Activated naive CD4-positive, alpha-beta T cell treated with anti-CD3 and anti-CD28 coated beads, Interleukin-2, amount 10 ng/mL, durations not matched to agents 7 days and 5 days (primary cell): ENCODE measurements at places on chromosomes 4 and X.

- no peak for DNase-seq
These were observed 499.9 kb upstream of the AADAT start for GRCh38 chr4:170589597-170590191.

DNA sequence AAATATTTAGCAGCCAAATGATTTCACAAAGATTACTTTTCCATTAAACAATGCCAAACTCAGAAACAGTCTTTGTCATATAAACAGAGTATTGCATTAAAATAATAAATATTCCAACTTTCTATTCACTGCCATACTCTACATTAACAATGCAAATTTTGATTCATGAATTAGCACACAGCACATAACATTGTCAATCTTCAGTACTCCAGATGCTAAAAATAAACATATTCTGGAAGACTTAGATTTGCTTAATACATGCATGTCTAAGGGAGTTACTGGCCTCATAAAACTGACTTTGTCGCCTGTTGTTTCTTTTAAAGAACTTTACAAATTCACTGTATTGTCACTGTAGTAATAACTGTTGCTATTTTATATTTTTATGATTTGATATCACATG lies 131.6 kb downstream of the TMEM144 start:
- DNase-seq, result no peak

DNA sequence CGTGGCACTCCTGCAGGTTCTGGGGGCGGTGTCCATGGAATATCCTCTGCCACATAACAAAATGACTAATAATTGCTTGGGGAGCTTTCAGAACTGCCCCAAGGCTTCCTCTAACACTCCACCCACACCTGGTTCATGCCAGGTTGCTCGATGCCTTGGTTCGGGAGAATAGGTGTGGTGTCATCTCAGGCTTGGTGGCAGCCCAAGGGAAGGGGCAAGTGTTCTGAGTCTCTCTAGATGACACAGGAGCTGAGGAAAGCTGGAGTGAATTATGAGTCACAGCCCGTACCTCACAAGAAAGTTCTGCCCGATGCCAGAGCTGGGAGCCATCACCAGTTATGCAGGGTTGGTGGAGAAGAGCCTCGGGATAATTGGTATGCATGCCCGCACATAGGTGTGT lies 14.7 kb downstream of the FTSJ1 start:
- DNase-seq, result no peak

GRCh38 chr4:57363346-57363745 lies 253.2 kb upstream of the IGFBP7 start:
- DNase-seq, result no peak

GRCh38 chr4:77052352-77052751 lies 23.4 kb downstream of the CCNI start:
- DNase-seq, result peak; percentile 75

DNA sequence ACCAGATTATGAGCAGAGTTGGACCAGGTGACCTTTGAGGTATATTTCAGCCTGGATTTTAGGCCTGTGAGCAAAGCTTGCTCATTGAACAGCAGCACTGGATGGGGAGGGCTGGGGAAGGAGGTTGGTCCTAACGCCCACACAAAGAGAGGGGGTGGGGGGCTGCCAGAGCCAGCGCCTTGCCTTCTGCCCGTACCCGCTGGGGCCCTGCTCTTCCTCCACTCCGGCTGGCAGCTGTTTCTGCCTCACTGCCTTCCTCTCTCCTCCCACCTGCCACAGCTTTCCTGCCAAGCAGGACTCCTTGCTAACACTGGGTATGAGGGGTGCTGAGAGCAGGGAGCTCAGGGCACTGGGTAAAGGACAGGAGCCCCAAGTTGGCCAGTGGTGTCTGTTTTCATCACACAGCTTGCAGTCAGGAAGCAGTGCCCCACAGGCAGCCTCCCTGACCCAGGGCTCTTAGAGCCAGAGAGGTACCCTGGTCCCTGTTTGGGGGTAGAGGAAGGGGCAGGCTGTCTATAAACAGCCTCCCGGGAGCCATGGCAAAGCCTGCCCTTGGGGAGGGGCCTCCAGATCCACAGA lies 6.1 kb downstream of the NALF2 start:
- DNase-seq, result no peak

GRCh38 chrX:27976284-27976683 lies 5.0 kb downstream of the DCAF8L1 start:
- DNase-seq, result no peak

DNA sequence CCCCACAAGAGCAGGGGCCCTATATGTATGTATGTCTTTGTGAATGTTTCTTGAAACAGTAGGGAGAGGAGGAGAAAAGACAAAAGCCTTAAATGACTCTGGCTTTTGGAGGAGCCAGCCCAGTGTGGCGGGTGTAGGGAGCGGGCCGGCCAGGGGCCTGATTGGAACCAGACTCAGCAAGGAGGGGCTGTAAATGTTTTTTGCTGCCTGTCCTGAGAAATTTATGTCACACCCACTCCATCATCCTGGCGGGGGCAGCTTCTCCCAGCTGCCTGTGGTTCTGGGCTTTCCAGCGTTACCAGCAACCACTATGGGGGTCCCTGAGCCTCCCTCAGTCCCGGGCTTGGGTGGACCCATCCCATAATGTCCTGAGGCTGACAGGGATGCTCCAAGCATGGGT lies 130.8 kb downstream of the PJA1 start:
- DNase-seq, result no peak

DNA sequence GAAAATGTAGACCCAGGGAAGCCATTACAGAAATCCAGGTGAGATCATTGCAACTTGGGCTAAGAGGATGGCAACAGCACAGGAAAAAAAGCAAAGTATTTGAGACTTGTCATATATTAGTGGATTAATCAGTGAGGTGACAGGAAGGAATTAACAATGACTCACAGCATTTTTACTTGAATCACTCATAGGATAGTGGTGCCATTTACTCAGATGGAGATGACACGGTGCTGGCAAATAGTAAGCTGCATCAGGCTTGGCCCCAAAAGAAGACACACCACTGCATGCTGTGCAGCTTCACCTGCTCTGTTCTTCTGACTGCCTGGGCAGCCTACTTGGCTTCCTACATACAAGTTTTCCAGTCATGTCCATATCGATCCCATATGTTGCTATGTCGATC lies 144.8 kb downstream of the FRYL start:
- DNase-seq, result no peak
